ENCODE measurements at places on chromosomes 3 and 15.

DNA sequence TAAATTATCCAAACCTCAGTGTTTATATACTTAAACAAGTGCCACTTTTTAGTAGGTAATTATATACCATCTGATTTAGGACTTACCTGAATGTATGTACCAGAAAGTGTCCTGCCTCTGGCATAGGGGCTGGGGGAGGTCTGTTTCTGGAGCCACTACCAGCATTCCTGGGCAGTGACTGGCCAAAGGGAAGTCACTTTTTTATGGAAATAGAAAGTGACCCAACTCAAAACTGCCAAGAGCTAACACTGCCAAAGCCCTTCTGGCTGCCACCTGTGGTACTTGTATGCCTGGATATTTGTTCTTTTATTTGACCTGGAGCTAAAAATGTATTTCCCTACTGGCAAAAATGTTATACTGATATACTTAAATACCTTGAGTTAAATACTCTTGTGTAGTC is 42.7 kb downstream of the ESYT3 start:
- no peak overlapping the region for H3K4me3 ChIP-seq
- H3K36me3 ChIP-seq = no peaks in the 10 kb centered on the region
- no peak overlapping the region for H3K27ac ChIP-seq
- H3K4me1 ChIP-seq = no peaks in the 10 kb centered on the region
- H3K27me3 ChIP-seq = peaks cover 20% of the 10 kb centered on the region

DNA sequence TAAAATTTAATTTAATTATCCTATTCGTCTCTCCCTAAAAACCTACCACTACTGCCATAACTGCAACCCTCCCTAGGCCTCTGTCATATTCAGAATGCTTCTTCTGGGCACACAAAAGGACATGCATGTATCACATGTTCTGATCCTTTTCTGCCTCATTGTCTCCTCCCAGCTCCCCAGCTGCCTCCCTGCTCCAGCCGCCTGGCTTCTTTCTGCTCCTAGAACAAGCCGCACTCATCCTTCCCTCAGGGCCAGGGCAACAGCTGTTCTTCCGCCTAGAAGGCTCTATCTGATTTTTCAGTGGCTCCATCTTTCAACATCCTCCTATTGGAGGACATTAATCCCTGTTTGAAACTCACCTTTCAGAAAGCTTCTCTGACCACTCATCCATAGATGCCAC is 38.6 kb downstream of the TMED3 start:
- H3K4me1 ChIP-seq = no peaks in the 10 kb centered on the region
- H3K27ac ChIP-seq = no peak overlapping the region
- no peak overlapping the region for H3K4me3 ChIP-seq
- DNase-seq = no peak
- no peaks in the 10 kb centered on the region for H3K36me3 ChIP-seq

GRCh38 chr3:86702381-86702958 is 288.5 kb downstream of the VGLL3 start:
- no peak for DNase-seq
- no peaks in the 10 kb centered on the region for H3K27me3 ChIP-seq
- no peak overlapping the region for H3K4me3 ChIP-seq
- H3K4me1 ChIP-seq = no peaks in the 10 kb centered on the region
- H3K36me3 ChIP-seq = no peaks in the 10 kb centered on the region

DNA sequence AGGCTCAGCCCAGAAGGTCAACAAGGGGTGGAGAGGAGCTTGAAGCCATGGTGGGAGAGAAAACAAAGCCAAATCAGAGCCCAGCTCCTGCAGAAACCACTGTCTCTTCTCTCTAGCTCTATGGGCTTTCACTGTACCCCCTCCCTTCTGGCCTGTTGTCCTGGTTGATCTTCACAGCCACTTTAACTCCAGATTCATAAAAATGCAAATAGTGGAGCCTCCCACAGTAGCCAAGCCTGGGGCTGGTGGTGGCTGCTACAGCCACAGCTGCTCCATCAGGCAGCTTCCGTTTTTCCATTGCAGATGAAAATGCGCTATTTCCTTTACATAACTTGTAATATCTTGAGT is 20.7 kb upstream of the CAV3 start:
- DNase-seq = no peak
- H3K36me3 ChIP-seq = no peaks in the 10 kb centered on the region
- H3K27ac ChIP-seq = no peak overlapping the region
- no peaks in the 10 kb centered on the region for H3K4me1 ChIP-seq
- H3K27me3 ChIP-seq = peaks cover 18% of the 10 kb centered on the region

DNA sequence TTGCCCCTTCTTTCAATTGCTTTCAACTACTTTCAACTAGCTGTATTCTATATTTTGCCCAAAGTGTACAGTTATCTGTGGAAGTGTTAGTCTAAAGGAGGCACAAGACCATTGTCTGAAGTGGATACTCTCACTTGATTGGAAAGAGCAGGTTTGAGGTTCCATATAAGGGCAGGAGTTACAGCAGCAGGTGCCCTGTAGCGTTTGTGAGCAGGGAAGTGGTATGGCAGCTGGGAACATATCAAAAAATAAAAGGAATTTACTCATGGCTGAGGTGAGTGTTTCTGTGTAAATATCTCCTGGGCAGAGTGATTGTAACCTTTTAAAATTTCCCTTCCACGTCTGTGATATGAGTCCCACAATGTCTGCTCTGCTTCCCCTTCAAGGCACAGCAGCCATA is 38.5 kb upstream of the DNAJC13 start:
- H3K27me3 ChIP-seq = peaks cover 70% of the 10 kb centered on the region
- H3K4me3 ChIP-seq = no peak overlapping the region
- H3K36me3 ChIP-seq = peaks cover 8% of the 10 kb centered on the region
- H3K27ac ChIP-seq = no peak overlapping the region

- DNase-seq = no peak
- no peaks in the 10 kb centered on the region for H3K36me3 ChIP-seq
- H3K27ac ChIP-seq = no peak overlapping the region
- no peaks in the 10 kb centered on the region for H3K4me1 ChIP-seq
Observed at GRCh38 chr15:100120111-100120510, 221.7 kb downstream of the ADAMTS17 start.

GRCh38 chr15:45094358-45094730 is 19.6 kb downstream of the DUOX2 start:
- H3K36me3 ChIP-seq = no peaks in the 10 kb centered on the region
- no peak for DNase-seq
- H3K4me3 ChIP-seq = no peak overlapping the region
- H3K27me3 ChIP-seq = peaks cover 30% of the 10 kb centered on the region
- no peak overlapping the region for H3K27ac ChIP-seq

- no peaks in the 10 kb centered on the region for H3K36me3 ChIP-seq
- H3K27me3 ChIP-seq = no peaks in the 10 kb centered on the region
- H3K4me1 ChIP-seq = peaks cover 8% of the 10 kb centered on the region
- peak overlapping the region; percentile 83 for H3K27ac ChIP-seq
- DNase-seq = no peak
Observed at GRCh38 chr15:63858881-63859280, 25.1 kb upstream of the HERC1 start.

GRCh38 chr3:50189274-50189673 is 2.1 kb upstream of the GNAT1 start:
- peaks cover 3% of the 10 kb centered on the region for H3K36me3 ChIP-seq
- no peak for DNase-seq
- no peak overlapping the region for H3K27ac ChIP-seq
- peaks cover 10% of the 10 kb centered on the region for H3K27me3 ChIP-seq
- no peak overlapping the region for H3K4me3 ChIP-seq
- H3K4me1 ChIP-seq = peaks cover 3% of the 10 kb centered on the region

DNA sequence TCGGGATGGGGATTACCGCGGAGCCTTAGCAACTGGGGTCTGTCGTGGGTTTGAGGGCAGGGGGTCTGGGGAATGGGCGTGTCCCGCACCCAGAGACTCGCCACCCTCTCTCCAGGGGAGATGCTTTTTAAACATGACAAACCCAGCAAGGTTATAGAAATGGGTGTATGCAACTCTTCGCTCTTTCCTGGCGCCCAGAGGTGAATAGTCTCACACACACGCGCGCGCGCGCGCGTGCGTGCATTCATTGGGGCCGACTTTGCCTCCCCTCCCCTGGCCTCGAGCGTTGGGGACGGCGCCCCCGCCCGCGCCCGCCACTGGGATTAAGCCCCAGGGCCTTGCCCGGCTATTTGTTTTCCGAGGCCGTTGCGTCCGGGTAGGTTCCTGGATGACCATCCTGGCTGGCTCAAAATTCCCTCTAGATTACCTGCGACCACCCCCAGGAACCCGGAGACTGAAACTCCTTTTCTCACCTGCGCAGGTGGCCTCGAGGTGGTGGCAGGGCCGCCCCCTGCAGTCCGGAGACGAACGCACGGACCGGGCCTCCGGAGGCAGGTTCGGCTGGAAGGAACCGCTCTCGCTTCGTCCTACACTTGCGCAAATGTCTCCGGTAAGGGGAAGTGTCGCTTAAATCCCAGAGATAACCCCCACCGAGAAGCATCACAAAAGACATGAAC is 777 bp downstream of the GPR160 start:
- H3K36me3 ChIP-seq = peaks cover 12% of the 10 kb centered on the region
- H3K4me3 ChIP-seq = peak overlapping the region; percentile 81
- H3K4me1 ChIP-seq = peaks cover 5% of the 10 kb centered on the region
- no peaks in the 10 kb centered on the region for H3K27me3 ChIP-seq

DNA sequence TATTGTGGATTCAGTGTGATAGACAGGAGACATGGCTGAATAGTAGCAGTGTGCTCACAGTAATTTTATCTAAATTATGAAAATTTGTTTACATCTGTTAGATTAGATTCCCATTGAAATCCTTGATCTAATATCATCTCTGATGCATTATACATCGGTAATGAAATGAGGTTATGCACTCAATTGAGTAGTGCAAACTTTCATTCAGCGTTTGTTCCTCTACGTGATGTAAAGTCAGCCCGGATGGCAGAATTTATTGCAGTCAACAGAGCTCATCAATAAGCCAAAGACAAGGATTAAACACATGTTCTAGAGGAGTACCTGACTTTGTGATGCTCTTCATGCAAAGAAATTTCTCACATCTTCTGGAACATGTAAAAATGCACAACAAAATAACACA is 549.2 kb downstream of the GOLGA6L6 start:
- H3K27me3 ChIP-seq = no peaks in the 10 kb centered on the region
- H3K27ac ChIP-seq = no peak overlapping the region
- no peak for DNase-seq
- no peaks in the 10 kb centered on the region for H3K4me1 ChIP-seq

GRCh38 chr15:71107501-71107815 is 7.8 kb upstream of the THSD4 start:
- H3K4me1 ChIP-seq = no peaks in the 10 kb centered on the region
- no peaks in the 10 kb centered on the region for H3K36me3 ChIP-seq
- no peak for DNase-seq
- no peak overlapping the region for H3K27ac ChIP-seq

DNA sequence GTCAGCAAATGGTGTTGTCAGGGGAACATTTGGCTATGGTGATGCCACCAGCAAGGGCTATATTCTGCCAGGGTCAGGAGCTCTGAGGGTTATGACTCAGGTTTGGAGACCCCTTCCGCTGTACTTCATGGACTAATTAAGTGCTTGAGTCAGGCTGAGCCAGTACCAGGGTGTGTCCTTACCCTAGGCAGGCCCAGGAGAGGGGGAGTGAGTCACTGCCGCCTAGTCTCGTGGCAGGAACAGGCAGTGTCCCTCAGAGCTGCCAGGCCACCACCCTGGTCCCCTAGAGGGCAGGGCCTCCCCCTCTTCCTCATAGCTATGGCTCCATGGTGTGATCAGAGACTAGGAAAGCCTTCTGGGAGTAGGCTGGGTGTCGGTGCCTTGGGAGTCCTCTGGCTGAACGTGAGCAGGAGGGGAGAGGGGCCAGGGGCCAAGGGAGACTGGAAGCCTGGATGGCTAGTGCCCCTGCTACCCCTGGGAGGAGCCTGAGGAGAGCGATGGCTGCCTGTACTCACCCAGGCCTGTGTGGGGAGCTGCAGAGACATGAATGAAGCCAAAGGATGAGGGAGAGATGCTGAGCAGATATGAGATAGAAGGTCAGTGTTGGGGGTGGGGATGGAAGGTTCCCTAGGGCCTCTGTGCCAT is 10.6 kb downstream of the MAPKAPK3 start:
- H3K27me3 ChIP-seq = no peaks in the 10 kb centered on the region
- peak overlapping the region; percentile 64 for H3K27ac ChIP-seq
- H3K36me3 ChIP-seq = peaks cover 14% of the 10 kb centered on the region
- H3K4me1 ChIP-seq = peaks cover 69% of the 10 kb centered on the region
